ENCODE measurements at places on chromosomes 16 and 17.

DNA sequence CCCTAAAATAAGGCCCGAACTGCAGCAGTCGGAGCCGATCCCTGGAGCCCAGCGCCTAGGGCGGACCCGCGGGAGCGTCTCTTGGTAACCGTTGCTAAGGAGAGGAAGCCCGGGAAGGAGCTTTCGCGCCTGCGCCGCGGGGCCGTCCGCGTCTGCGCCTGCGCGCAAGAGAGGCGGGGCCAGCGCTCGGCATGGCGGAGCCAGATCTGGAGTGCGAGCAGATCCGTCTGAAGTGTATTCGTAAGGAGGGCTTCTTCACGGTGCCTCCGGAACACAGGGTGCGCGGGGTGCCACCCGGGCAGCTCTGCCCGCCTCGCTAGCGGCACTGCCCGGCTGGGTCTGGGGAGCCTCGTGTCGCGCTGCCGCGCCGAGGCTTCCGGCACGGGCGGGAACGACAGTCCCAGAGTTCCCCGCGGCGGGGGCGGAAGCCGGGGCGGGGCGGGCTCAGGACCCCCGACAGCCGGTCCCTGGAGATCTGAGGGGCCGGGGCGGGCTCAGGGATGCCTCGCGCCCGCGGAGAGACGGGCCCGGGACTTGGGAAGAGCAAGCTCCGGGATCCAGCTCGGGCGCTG is at the start of gene CDK10:
TSS of gene CDK10 (plus strand) at position 170 of the 572 bp plus-strand sequence. CDS start at position 192, 22 bp downstream.
- DNase-seq: peak; percentile 83

GRCh38 chr17:15952916-15953790 is 8.2 kb downstream of the ADORA2B start:
- DNase-seq: no peak

- no peak for DNase-seq
Measured at GRCh38 chr17:76138896-76139752, 1.9 kb downstream of the FOXJ1 start.

DNA sequence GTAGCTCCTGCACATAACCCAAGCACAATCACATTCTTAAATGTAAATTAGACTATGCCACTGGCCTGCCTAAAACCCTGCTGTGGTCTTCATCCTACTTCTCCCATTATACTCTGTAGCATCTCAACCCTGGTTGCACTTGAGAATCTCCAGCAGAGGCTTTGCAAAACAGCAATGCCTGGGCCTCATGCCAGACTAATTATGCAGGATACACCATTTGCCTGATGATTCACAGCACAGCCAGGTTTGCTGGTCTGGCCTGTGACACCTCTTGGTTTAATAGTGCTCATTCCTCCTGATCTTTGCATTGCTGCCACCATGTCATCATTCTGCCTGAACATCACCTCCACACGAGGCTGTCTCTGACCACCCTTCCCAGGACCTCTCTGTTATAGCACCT is 491.9 kb upstream of the TOM1L1 start:
- DNase-seq: no peak

- peak; percentile 36 for DNase-seq
Measured at GRCh38 chr16:1308036-1308976, 1.1 kb upstream of the UBE2I start.

DNA sequence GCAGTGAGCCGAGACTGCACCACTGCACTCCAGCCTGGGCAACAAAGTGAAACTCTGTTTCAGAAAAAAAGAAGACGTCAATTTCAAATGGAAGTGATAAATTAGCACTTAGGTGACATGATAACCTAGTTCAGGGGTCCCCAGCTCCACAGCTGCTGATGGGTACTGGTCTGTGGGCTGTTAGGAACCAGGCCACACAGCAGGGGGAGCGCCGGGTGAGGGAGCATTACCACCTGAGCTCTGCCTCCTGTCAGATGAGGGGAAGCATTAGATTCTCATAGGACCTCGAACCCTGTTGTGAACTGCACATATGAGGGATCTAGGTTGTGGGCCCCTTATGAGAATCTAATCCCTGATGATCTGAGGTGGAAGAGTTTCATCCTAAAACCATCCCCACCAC is 253.0 kb downstream of the FOXL1 start:
- no peak for DNase-seq

- peak; percentile 2 for DNase-seq
Measured at GRCh38 chr17:63552211-63552610, 1.9 kb downstream of the DCAF7 start.

GRCh38 chr17:19322129-19322505 is 40.4 kb downstream of the B9D1 start:
- DNase-seq: no peak

Data from HAP-1 (cell line).